ENCODE measurements at places on chromosomes 1 and 21.
A peak's percentile ranks its signal among the peaks of the same experiment; 100 is the strongest.

DNA sequence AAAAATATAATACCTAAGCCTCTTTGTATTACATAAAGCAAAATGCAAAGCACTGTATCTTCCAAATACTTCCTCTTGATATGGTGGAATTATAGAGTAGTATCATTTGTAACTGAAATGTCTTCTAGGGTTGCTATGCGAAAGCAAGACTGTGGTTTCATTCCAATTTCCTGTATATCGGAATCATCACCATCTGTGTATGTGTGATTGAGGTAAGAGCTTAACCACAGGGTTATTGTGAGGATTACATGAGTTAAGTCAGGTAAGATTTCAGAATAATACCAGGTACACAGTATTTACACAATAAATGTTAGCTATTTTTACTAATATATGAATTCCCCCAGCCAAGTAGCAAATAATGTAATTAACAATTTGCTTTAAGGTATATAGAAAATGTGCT is 24.7 kb downstream of the CD53 start:
- DNase-seq = no peak

GRCh38 chr1:163337631-163338030 is 15.9 kb downstream of the NUF2 start:
- DNase-seq = peak; percentile 29

DNA sequence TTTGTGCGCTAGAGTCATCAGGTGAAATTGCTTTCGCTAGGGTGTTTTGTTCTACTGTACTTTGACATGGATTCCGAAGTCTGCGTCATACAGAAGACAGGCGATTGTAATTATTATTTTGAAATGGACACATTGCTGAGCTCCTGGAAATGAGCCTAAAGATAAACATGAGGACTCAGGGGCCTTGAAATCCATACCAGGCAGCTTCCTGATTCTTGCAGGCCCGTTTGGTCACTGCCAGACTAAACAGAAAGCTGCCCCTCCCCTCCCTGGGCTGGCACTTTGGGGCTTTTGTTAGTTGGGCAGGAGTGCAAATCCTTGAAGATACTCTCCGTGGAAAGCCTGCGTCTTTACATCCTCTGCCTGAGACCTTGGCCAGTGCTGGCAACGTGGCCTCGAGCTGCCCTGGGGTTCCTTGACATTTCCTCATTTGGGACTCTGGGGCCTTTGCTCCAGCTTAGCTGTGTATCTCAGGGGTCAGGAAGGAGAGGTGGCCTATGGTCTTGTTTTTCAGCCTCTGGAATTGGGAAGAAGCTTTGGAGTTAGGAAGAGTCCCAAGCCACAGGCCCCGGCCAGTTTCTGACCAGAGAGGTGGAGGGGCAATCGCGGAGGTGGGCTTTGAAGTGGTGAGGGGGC is 26.9 kb upstream of the KCNE2 start:
- DNase-seq = peak; percentile 6

- no peak for DNase-seq
Observed at GRCh38 chr1:236009191-236009590, 55.7 kb downstream of the NID1 start.

DNA sequence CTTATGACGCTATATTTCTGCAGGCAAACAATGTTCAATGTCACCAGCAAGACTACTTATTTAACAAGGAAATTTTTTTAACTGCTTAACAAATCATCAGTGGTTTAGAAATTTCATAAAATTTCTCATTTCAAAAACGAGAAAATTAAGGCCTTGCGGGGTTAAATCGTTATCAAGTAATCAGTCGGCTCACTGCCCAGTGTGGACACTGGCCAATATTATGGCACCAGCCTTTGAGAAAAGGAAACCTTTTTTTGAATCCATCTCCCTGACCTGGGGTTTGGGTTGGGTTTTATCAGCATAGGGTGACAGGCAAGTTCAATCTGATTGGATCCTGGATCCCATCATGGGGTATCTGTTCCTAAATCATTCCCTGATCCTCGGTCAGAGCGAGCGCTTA is 461.2 kb downstream of the SETD4 start:
- DNase-seq = no peak

GRCh38 chr1:247471445-247472016 is 13.6 kb upstream of the OR2B11 start:
- DNase-seq = no peak

DNA sequence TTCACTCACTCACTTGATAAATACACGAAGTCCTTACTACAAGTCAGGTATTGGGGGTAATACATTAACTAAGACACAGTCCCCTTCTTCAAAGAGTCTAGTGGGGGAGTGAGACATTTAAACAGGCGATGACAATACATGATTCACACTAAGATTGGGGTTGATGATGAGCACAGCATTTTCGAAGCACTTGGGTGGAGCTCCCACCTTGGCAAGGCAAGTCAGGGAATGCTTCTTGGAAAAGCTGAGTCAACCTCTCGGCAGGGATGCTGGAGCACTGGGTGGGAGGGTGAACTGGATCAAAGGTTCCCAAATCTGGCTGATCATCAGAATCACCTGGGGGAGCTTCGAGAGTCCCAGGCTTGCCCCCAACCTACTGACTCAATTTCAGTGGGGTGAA is 57.9 kb upstream of the ENAH start:
- peak; percentile 88 for DNase-seq

DNA sequence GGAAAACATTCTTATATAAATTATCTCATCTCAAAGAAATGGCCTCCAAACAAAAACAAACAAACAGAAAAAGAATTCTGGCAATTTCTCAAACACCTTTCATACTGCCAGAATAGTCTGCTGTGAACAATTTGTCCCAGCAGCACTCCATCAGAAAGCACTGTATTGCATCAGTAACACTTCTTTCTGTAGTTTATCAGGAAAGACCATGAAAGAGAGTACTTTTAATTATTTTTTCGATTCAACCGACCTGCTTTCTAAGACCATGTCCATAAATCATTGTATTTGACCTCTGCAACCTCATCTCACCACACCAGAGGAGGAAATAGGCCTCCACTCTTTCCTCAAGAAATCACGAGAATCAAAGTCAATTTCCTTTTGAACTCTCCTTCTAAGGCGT is 1579.9 kb downstream of the MRPL39 start:
- DNase-seq = no peak

DNA sequence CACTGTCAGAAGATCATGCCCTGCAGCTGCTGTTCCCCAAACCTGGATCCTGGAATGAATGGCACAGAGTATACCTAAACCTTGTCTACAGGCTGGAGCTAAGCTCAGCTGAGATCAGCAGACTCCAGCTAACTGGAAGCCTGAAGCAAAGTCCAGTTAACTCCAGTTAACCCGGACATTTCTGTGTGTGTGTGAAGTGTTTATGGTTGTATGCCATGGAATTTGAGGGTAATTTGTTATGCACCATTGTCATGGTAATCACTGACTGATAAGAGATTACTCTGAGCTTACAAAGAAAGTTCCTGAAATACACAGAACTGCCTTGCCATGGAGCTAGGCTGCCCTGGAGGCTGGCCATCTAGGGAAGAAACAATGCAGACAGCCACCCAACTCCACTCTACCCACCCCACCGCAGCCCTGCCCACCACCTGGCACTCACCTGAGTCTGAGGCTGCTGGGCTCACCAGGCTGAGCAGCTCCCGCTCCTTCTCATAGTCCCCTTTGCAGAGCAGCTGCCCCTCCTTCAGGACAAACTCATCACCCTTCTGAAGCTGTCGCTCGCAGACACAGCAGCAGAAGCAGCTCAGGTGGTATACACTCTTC is 107.4 kb downstream of the LMX1A start:
- no peak for DNase-seq

DNA sequence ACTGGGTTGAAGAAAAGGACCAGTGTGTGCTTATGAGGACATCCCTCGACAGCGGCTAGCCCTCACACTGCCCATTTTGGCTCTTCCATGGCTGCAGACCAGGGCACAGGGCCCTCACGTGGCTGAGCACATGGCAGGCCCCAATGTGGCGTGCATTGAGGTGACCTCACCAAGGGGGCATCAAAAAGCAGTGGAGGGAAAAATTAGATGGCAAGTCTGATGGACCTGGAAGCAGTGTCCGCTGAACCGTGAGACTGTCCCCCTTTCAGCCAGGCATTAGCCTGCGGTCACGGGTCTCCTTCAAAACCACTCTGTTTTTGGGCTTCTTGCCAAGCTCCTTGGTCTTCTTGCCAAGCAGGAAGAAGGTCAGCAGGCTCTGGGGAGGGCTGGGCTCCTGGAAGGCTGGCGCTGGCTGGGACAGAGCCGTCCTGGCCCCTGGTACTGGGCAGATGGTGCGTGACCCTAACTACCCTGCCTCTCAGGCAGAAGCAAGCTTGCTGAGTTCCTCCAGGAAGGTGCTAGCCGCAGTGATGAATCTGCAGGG is 30.8 kb downstream of the TRIM67 start:
- peak; percentile 17 for DNase-seq

DNA sequence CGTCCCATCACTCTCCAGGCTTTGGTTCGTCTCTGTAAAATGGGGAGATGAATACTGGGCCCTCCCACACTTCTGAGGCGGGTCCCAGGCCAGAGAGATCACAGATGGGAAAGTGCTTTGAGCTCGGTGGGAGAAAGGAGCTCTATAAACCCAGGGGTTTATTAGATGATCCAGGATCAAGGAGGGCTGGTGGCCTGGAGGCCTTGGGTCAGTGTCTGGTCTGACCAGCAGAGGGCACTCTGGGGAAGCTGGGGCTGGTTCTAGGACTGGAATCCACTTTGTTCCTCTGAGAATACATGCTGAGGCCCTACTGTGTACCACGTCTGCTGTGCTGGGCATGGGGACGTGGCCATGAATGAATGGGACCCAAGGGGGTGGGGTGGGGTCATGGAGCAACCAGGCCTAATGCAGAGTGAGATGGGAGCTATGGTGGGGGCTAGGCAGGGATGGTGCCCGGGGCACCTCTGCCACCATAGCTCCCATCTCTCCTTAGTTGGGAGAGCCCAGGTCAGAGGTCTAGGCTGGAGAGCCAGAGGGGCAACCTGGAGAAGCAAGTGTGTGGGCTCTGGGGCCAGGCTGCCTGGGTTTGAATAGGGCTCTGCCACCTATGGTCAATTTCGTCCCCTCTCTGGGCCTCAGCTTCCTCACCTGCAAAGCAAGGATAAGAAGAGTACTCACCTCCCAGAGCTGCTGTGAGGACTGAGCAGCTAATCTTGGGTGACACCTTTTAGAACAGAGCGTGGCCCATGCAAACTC is 9.0 kb upstream of the FAM131C start:
- DNase-seq = peak; percentile 66

- no peak for DNase-seq
Observed at GRCh38 chr21:31948676-31949075, 75.9 kb downstream of the HUNK start.

DNA sequence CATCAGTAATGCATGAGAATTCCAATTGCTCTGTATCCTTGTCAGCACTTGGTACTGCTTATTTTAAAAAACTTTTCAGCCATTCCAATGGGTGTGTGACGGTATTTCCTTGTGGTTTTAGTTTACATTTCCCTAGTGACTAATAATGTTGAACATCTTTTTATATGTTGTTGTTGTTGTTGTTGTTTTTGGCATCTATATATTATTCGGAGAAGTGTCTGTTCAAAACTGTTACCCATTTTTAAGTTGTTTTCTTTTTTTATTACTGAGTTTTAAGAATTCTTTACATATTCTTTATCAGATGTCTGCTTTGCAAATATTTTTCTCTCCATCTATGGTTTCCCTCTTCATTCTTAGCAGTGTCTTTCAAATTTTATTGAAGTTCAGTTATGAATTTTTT is 231.1 kb upstream of the POU3F1 start:
- DNase-seq = no peak

DNA sequence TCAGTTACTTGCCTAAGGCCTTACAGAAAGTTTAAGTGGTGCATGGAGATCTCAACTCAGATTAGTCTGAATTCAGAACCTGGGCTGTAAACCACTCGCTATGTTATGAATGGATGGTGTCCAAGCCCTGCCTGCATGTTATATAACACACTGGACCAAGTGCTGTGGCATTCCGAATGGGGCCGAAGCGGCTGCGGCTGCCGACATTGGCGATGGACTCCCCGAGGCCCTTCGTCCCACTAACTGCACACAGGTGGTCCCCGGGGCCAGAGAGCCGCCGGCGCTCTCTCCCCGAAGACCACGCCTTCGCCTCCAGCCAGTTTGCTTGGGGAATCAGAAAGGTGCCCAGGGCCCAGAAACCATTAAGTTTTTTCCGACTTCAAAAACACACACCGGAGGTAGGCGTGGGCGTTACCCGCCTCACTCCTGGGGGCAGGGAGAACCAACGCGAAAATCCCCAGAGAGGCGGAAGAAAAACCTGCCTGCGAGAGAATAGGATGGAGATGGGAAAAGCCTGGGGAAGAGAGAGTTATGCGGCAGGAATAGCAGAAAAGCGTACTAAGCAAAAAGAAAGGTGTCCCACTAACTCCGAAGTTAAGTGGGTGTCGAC is 579 bp upstream of the TENT5C start:
- DNase-seq = peak; percentile 58

- no peak for DNase-seq
Observed at GRCh38 chr1:197199923-197200271, 53.4 kb upstream of the ASPM start.

GRCh38 chr21:43578677-43579303 is 80.5 kb downstream of the HSF2BP start:
- peak; percentile 81 for DNase-seq

DNA sequence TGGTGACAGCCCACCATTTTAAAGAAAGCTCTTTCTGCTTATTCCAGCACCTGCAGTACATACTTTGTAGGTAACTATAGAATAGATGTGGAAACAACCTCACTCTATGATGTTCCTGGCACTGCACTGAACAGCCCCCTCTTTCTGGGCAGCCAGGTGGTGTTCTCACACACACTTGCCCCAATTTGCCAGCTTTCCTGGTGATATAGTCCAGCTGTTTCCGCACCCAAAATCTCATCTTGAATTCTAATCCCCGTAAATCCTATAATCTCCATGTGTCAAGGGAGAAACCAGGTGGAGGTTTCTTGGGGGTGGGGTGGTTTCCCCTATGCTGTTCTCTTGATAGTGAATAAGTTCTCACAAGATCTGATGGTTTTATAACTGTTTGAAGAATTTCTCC is 102.2 kb downstream of the FCRL5 start:
- no peak for DNase-seq

DNA sequence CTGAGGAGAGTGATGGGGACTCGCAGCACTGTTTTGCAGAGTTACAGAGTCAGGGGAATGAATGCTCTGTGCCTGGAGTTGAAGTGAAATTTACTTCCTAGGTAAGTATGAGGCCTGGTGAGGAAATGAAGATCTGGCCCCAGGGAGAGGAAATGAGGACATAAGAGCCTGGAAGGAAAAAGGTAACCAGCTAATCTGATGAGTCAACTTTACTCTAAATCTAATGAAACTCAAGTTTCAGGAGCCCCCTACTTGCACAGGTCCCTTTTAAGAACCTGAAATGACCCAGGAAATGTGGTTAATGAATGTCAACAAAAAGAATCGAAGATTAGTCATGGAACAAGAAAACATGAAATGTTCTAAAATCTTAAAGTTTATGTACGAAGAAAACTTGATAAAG is 599.0 kb downstream of the AGBL4 start:
- no peak for DNase-seq

- DNase-seq = peak; percentile 71
Observed at GRCh38 chr1:219347921-219348391, 174.3 kb downstream of the LYPLAL1 start.

DNA sequence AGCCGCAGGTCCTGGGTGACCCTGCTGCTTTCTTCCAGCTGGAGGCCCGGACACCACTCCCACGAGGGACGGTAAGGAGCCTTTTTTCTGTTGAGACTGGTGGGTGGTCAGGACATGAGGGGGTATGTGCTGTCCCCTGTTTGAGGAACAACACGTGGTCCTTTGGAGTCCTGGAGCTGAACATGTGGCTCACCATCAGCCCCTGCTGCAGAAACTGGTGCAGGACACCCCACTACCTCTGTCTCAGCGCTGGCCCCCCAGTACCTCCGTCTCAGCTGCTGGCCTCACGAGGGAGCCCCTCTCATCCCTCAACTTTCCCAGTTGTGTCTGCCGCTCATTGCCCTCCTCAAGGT is 34.7 kb downstream of the SLC19A1 start:
- no peak for DNase-seq

- peak; percentile 30 for DNase-seq
Observed at GRCh38 chr1:179230721-179231120, 1.2 kb upstream of the ABL2 start.

All from fibroblast of the aortic adventitia (primary cell).